Hippocampal formation (tissue), 2 donors: ENCODE measurements at places on chromosomes 6 and 20.

DNA sequence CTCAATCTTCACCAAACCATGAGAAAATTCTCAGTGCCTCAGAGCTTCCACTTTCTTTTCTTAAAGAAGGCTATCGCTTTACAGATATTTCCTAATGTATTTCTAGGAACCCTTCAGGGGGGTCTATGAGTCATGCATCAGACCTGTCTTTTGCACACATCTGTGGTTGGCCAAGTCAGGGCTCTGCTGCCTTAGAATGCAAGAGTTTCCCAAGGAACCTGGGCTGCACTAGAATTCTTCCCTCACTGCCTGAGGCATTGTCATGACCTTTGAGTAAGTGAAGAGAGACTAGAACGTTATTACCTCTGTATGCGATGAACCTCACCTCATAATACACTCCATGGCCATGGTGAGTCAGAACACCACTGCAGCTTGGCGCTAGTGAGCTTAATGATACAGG lies 365.0 kb upstream of the ID4 start:
- no peak for DNase-seq

DNA sequence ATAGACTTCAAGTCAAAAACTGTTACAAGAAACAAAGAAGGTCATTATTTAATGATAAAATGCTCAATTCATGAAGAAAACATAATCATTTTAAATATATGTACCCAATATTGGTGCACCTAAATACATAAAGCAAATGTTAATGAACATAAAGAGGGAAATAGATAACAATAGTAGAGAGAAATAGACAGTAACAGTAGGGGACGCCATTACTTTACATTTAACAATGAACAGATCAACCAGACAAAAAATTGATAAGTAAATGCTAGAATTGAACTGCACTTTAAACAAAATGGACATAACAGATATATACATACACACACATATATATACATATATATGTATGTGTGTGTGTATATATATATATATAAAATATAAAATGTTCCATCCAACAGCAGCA lies 37.4 kb downstream of the IL22RA2 start:
- DNase-seq, result no peak

- no peak for DNase-seq
These were observed 77.1 kb downstream of the SGK1 start for GRCh38 chr6:134240665-134241431.

- DNase-seq, result no peak
These were observed 1.3 kb upstream of the RBBP8NL start for GRCh38 chr20:62428396-62429295.

- DNase-seq, result no peak
These were observed 146.3 kb downstream of the LY86 start for GRCh38 chr6:6734479-6735465.

- no peak for DNase-seq
These were observed 156.7 kb upstream of the THEMIS start for GRCh38 chr6:128057541-128057940.

DNA sequence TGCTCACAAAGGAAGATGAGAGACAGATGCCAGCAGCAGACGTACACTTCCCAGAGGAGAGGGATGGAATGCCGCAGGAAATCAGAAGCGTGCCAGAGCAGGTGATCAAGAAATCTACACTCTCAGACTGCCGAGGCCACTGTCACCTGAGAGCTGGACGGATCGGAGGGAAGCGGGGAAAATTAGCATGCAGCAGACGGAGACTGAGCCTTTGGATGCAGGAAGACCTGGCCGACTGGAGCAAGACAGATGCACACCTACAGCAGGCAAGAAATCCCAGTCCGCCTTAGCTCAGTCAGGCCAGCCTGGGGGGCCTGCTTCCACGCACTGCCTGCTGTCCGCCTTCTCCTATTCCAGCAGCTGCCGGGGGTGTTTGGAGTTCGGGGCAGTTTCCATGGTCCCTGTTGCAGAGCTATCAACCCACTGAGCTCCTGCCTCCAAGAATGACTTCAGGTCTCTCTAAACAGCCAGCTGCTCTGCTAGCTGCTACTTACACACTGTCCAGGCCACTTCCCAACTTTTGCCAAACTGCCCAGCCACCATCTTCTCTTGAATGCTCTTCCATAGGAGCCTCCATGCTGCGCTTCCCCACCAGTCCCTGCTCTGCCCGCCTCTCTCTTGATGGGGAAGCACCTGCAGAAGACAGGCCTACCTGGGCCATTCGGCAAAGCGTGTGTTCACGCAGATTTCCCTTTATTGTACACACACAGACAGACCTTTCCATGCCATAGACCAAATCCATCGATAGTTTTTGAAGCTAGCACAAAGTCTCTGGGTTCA lies 368.5 kb downstream of the ZFAND3 start:
- DNase-seq, result no peak

GRCh38 chr6:28433119-28433518 lies 10.2 kb downstream of the ZSCAN23 start:
- DNase-seq, result no peak

DNA sequence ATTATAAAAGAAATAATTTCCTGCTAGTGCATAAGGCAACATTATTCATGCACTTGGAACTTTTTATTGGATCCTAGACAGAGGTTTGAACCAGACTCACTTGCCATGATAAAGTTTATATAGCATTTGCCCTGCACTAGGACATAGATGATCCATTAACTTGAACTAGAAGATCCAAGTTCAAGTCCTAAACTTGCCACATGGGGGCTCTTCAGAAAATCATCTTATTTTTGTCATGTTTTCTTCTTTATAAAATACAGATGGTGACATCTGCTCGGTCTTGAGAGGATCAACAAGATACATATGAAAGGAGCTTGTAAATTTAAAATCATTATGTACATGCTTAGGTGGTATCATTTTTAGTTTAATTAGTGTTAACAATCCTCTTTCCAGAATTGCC lies 94.5 kb downstream of the SIM1 start:
- DNase-seq, result no peak

DNA sequence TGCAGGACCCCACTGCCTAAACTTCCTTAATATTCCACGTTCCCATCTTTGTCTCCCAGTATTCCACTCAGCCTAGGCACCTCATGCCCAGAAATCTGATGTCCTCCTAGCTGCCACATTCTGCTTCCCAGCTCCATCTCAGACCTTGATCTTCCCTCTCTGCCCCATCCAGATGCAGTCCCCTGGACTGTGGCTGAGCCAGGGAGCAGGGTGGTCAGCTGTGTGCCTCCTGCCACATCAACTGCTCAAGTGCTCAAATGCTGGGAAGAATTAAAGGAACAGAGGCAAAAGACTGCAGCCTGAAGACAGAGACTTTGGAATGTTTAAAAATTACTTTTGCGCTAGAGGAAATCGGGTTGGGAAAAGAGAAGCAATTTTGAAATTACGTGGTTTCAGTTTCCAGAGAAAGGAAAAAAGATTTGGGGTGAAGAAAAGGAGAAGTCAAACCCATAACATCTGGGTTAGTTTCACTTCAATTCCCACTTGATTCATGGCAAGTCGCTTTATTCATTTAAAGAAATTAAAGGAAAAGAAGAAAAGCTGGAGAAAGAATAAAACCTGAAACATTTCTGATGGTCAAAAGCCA lies 704.8 kb downstream of the PTPRT start:
- peak; percentile 17 for DNase-seq

- no peak for DNase-seq
These were observed 5.7 kb upstream of the PYGB start for GRCh38 chr20:25242231-25242630.

DNA sequence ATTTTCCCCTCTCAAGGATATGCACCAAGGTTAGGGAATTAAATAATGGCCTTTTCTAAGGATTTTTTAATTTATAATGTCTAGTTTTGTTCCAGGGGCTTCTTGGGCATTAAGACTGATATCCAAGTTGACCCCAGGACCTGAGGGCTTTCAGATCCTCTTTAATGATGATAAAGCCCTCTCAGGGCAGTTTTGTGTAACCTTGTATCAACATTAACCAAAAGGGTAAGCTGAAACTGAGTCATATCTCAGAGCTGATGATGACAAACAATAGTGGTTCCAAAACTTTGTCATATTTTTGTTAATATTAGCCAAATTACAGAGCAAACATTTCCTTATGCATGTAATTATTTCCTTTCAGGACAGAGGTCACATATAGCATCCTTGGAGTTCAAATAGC lies 309.4 kb upstream of the MAN1A1 start:
- DNase-seq, result no peak

GRCh38 chr20:32201296-32201976 lies 6.1 kb downstream of the PLAGL2 start:
- DNase-seq, result no peak

- DNase-seq, result no peak
These were observed 19.9 kb downstream of the TGM2 start for GRCh38 chr20:38144974-38145728.

- no peak for DNase-seq
These were observed 3.9 kb downstream of the RWDD1 start for GRCh38 chr6:116575227-116575626.

DNA sequence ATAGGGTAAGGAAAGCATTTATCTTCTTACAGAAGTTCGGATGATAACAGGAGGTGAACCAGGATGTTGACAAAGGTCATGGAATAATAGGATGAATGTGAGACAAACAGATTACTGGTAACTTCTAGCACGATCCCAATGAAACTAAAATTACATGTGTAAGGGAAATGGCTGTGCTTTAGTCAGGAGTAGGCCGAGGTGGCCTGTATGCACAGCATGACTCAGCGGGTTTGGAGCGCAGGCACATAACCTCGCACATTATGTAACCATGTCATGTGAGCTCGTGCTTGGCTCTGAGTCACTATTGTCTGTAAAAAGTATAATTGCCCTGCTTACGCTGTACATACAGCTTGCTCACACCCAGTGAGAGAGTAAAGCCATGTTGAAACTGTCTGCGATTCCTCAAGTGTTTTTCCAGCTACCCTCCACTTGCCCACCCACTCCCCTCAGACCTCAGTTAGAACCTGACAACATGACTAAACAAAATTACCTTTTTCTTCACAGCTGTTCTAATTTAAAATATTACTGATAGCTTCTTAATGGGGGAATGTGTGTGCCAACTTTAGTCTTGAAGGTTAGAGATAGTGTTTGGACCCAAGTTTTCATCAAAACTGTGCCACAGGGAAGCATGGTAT lies 8.2 kb downstream of the CYB5R4 start:
- no peak for DNase-seq

GRCh38 chr6:145028144-145028818 lies 707.0 kb downstream of the EPM2A start:
- DNase-seq, result no peak

DNA sequence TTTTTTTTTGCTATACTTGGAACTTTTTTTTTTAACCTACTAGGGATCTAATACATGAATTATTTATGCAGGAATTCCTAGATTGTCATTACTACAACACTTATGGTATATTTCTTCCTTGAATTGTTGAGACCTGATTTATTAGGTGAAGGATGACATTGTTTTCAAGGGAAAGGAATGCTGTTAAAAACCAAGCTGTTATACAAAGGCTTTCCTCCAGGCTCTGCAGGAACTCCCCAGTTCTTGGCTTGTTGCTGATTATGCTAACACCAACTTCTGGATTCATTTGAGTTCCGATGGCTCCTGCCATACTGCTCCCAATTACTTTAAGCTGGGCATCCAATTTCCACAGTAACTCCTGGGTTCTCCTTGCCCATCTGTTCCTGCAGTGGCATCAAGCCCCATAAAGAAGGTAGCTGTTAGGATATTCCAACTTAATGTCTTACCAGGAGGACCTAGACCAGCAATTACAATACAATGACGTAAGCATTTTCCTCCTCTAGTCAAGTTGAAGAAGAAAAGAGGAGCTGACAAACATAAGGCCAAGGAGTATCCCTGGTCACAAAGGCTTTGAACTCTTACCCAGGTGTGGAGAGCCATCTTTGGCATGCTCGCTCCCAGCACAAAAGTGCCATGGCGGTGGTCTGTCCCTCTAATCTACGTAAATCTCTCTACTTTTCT lies 215.9 kb upstream of the AGPAT4 start:
- no peak for DNase-seq

- DNase-seq, result no peak
These were observed 8.5 kb downstream of the AKAP12 start for GRCh38 chr6:151248295-151248694.

GRCh38 chr20:20447196-20447595 lies 79.3 kb downstream of the INSM1 start:
- no peak for DNase-seq

DNA sequence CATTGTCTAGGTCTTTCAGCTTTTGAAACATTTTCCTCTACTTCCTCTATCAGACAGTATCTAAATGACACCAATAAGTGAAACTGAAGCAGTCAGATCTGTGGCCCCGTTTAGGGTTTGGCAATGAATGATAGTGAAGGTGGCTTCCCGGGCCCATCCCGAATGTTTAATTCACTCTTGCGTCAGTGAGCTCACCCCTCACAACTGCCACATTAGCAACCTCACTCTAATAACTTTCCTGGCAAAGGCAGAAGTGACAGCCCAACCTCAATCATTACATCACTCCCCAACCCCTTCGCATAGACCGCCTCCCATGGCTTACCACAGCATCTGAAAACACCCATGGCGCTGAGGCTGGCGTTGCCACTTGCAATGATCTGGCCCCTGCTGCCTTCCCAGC lies 92.4 kb upstream of the CD83 start:
- no peak for DNase-seq

DNA sequence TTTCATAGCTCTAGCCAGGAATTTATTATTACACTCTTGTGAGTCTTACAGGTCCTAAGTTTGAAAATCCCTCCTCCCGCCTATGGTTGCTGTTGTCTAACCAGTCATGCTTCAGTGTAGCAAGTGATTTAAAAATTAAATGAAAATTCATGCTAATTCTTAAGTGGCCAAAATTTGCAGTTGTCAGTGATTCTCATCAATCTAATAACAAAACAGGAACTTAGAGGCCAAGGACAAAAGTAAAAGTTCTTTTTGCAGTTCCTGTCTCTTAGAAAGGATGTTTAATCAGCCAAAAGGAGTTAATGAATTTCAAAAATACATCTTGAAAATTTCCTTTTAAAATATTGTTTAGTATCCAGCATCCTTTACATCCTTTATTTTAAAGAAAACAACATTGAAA lies 36.3 kb downstream of the VTA1 start:
- DNase-seq, result no peak

GRCh38 chr20:35648836-35649235 lies 15.9 kb downstream of the CPNE1 start:
- DNase-seq, result no peak

GRCh38 chr20:4076033-4076432 lies 60.7 kb upstream of the RNF24 start:
- DNase-seq, result no peak

DNA sequence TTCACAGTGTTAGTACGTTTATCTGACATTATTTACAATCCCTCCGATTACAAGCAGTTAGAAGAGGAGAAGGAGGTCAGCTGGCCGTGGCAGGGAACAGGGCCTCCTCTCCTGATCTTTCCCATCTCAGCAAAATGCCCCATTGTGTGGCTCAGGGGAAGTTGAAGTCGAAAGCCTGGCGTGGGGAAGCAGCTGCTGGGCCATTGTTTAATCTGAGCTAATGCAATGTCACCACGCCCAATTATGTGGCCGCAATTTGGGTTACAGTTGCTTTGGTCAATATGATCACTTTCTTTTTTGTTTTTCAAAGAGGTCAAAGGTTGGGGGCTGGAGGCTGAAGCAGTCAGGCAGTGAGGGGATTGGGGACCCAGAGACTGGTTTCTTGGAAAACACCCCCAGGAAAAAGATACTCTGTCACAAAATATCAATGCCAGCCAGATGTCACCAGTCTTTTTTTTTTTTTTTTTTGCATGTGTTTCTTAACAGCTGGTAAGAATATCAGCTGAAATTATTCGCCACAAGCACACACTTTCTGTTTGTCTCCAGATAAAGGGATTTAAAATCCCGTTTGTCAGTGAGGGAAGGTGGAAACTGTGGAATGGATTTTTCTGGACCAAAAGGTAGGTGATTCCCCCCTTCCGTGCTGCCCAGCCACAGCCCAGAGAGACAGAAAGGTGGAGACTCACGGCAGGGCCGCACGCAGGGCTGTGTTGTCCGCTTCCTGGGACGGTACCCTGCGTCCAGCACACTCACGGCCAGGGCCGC lies 24.6 kb downstream of the DLL1 start:
- DNase-seq, result peak; percentile 59
